ENCODE measurements at places on chromosomes 1 and 21. TPM values are rescaled to one million over a fixed set of nuclear protein-coding genes. Genes with fewer than 3 reads are reported as not detected.

KCNA3 gene
- not detected for total RNA-seq

SDC3 gene
- 14.0 TPM for total RNA-seq

S100A4 gene
- total RNA-seq: 1,529 TPM

SERPINC1 gene
- not detected for total RNA-seq

SLC35F3 gene
- 5.4 TPM for total RNA-seq

SYPL2 gene
- total RNA-seq: 0.13 TPM

HAO2 gene
- total RNA-seq: not detected

HPDL gene
- total RNA-seq: 3.0 TPM

ARHGEF16 gene
- total RNA-seq: 6.0 TPM

CYP4B1 gene
- total RNA-seq: not detected

IL24 gene
- 0.42 TPM for total RNA-seq

FCRL2 gene
- total RNA-seq: not detected

ANGPTL1 gene
- not detected for total RNA-seq

ACKR1 gene
- total RNA-seq: not detected

Measured in A549 treated with ZK216348 at 1 μM for 4 hours (cell line).